DMS 273 treated with DMSO at 0.1 percent for 48 hours (cell line): ENCODE measurements at places on chromosomes 7 and 10.

- no peak for DNase-seq
These were observed 179.8 kb downstream of the CXCL12 start for GRCh38 chr10:44205067-44205466.

GRCh38 chr10:123997486-123998196, 95.8 kb downstream of the CHST15 start:
- no peak for DNase-seq

DNA sequence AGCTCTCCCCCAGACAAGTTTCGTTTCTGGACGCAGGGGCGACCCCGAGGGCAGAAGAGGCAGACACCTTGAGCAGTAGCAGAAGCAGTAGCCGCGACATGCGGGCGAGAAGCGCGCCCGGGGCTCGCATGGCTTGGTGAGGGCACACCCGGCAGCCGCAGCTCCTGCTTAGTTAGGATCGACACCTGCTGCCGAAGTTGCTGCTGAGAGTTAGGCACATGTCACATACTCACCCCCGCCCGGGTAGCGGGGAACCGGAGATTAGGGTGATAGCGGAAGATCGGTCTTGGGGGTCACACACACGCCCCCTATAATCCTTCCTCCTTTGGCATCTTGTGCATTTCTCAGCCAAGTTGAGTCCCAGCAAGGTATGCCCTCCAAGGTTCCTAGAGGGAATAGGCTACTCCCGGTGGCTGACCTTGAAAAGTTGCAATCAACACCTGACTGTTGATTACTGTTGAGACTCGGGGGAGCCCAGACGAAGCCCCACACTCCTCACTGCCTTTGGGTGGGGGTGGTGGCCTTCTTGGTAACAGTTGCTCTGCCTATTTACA, 668 bp downstream of the GPR37 start:
- no peak for DNase-seq

- no peak for DNase-seq
These were observed 36.1 kb downstream of the AGMO start for GRCh38 chr7:15525652-15526263.

- no peak for DNase-seq
These were observed 75.3 kb upstream of the DNAAF5 start for GRCh38 chr7:651032-651728.

GRCh38 chr10:11856678-11857077, 33.5 kb downstream of the PROSER2 start:
- DNase-seq, result no peak

DNA sequence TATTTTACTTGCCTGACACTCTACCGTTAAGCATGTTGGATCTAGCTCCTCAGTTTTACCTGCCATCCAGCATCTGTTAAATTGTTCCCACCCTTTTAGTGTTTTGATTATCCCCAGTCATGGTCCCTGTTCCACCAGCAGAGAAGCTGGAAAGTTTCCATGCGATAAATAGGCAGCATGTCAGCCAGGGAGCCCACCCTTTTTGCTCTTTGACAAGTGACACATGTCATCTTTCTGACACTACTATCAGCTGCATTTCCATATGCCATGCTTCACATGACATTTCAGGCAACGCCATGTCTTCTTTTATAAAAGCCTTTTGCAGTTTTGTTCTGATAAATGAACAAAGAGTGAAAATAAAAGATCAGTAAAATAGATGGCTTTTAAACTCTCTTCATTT, 310.8 kb downstream of the MAGI2 start:
- DNase-seq, result no peak

DNA sequence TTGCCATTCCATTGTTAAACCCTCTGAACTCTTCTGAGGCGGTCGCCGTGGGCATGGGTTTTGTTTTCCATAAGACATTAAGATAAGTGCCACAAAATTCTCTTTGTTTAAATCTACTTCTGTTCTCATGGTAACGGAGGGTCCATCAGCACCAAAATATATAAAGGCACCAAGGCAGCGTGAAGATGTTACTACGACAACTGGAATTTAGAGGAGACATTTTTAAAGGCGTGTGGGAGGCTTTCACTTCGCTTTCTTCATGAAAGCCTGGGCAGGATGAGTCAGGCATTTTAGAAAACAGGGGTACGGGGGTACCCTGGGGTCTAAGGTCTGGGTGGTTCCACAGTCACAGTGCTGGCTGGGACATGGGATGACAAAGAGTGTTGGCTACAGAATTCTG, 34.0 kb downstream of the SMKR1 start:
- no peak for DNase-seq

DNA sequence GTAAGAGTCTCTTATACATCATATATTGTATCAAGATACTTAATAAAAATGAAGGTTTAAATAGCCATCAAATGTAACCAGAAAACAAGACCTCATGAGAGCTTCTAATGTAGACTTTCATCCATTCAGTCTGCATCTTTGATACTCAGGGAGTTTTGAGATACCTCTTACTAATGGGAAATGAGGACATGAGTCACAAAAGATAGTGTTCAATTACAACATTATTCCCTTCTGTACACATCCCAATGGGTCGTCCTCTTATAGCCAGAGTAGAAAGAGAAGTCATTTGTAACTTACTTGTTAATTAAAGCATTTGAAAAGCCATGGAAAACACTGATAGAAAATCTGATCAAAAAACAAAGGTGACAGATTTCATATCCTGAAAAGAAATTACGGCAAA, 19.4 kb downstream of the SHTN1 start:
- no peak for DNase-seq

DNA sequence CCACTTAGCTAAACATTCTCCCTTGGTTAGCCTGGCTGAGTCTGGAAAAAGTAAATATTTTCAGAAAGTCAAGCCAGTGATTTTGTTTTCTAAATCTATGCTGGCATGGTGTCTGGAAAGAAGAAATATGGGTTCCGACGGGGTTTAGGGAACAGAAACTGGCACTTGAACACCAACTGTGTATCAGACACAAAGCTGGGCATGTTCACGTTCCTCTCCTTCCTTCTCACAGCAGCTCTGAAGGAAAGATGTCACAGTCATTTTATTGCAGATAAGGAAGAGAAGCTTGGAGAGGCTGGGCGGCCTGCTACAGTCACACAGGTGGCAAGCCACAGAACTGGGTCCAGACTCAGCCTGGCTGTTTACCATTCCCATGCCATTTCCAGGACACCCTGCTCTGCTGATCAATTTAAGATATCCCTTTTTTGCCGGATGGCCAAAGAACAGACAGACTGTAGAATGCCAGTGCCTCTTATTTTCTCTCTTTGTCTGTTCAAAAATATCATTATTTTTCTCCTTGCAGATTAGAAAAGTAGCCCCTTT, 118.8 kb downstream of the HERPUD2 start:
- no peak for DNase-seq

GRCh38 chr7:32259931-32260596, 189.9 kb upstream of the PDE1C start:
- no peak for DNase-seq

DNA sequence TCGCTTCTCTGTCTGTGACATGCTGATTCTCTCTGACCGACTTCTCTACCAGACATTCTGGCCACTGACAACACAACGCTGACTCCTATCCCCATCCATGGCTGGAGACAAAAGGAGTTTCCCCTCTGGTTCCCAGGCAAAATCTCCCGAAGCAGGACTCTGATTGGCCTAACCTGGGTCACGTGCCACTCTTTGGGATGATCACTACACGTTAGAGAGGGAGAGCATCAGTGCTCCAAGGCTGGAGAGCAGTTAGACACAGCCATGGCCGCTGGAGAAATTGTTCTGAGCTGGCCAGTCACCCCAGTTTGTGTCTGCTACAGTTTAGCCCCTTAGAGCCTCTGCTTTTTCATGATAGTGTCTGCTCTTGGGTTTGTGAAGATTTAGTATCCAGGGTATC, 38.9 kb downstream of the ADAMTS14 start:
- DNase-seq, result no peak

DNA sequence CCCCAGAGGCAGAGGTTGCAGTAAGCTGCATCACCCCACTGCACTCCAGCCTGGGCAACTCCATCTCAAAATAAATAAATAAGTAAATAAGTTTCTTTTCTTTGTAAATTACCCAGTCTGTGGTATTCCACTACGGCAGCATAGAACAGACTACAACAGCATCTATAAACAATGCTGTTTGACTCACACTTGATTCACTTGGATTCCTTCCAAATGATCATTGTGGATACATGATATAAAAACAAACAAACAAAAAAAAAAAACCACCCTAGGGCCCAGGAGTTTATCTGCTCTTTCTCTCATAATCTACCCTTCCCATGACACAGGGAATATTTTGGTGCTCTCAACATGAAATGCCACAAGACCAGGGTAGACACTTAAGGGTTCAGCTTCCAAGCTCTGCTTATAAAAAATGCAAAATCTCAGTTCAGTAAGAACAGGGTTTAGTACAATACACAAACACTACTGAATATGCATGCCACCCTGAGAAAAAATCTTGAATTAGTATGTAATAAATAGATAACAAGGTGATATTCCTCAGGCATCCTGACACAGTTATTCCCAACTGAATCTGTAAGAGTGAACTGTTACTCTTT, 200.9 kb downstream of the FAM107B start:
- DNase-seq, result no peak

- DNase-seq, result no peak
These were observed 14.2 kb upstream of the SVIL start for GRCh38 chr10:29648983-29649268.

- DNase-seq, result no peak
These were observed 38.0 kb upstream of the TES start for GRCh38 chr7:116172353-116172752.

DNA sequence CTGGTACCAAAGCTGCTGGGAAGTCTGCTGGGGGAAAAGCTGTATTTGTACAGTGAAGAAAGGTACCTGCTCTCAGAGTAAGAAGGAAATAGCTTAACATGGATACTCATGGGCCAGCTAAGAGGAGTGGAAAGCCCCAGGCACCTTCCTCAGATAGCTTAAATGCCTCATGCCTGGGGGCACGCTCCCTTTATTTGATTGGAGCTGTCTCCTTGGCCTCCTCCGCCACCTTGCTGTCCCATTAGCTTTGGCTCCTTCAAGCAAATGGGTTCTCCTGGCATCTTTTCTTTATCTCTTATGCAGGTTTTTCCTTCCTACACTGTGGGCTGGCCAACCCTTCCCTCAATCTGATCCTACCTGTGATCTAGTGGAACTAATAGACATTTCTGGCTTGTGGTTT, 318.5 kb downstream of the SH2D4B start:
- no peak for DNase-seq

DNA sequence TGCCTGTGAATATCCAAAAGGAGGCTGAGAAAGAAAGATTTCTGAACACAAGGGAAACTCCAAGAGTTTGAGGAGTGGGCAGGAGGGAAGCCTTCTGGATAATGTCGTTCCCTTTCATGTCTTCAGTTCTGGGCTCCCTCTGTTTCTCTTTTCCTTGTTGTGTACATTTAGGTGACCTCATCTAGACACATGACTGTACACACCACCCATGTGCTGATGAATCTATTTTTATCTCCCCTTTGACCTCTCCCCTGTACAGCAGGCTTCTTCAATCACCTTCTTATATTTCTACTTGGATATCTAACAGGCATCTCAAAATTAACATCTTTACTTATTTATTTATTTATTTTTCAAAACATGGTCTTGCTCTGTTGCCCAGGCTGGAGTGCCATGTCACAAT, 363.1 kb downstream of the GATA3 start:
- no peak for DNase-seq
